Right ventricle myocardium superior (tissue), 1 donor: ENCODE measurements at places on chromosomes 6 and 20. TPM values are rescaled to one million over a fixed set of nuclear protein-coding genes. Genes with fewer than 3 reads are reported as not detected.

Gene BAG2
- 12.7 TPM for total RNA-seq

Gene RUNX2
- total RNA-seq = 0.24 TPM

Gene SLC35F1
- 4.8 TPM for total RNA-seq

Gene PROKR2
- total RNA-seq = not detected

GRCh38 chr20:24277196-24277595, 192.2 kb upstream of the SYNDIG1 start:
- no peak for DNase-seq

DNA sequence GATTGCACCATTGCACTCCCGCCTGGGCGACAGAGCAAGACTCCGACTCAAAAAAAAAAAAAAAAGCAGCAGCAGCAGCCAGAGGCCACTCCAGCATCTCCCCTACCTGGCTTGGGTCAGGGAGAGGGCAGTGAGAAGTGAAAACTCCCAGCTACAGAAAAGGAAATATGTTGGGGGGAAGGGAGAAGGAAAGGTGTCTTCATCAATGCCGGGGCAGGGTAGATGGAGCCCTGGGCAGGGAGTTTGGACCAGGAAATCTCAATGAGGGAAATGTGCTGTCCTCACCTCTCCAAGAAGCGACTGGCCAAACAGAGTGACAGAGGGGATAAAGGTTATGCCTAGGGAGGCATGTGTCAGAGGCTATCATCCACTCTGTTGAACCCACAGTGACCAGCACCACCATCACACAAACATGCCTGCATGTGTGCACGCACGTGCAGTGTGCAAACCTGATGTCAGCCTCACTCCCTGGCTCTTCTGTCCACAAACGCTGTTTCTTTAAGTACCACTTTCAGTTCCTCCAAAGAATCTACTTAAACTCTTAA, 887 bp upstream of the AIF1 start:
- no peak for DNase-seq

GRCh38 chr20:40414843-40415615, 274.0 kb downstream of the MAFB start:
- DNase-seq = no peak

DNA sequence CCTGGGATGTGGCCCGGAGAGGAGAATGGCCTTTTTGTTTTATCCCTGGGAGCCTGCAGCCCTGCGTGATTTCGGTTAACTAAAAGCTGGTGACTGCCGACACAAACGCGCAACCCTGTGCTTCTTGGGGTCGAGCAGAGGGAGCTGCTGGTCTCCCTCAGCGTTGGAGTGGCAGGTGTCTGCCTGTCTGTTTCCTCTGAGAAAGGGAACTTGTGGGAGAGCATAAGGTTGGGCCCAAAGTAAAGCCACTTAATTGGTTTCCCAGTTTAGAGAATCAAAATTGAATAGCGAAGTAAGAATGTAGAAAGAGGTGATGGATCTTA, 500 bp downstream of the LTV1 start:
- DNase-seq = no peak

GRCh38 chr20:5829241-5829809, 79.1 kb downstream of the SHLD1 start:
- DNase-seq = no peak
